Calu3 (cell line): ENCODE measurements at places on chromosomes 2 and 18.

DNA sequence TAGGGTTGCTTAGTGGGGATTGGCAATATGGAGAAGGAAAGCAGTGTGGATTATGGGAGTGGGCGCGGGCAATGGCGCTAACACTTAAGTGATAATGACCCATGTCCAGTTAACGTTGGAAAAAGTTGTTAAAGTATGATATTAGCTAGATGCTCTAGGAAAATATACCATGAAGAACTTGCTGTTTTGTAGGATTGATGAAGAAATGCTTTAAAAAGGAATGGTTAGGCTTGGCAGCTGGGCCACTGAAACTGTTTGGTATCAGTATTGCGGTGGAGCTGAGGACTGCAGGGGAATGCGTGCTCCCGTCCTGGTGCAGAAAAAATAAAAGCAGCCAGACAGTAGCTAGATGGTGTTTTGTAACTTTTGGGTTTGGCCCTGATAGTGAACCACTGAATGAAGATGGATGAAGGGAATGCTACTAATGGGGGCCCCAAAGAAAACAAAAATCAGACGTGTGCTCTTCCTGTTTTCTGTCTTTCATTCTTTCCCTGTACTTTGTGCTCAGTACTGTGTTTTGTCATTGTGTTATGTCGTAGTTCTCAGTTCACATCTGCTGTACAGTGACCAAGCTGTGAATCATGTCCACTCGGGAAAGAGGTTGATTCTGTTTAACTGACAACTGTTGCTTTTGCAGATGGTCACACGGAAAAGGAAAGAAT lies 999 bp downstream of the INSIG2 start:
- DNase-seq: peak; percentile 27

GRCh38 chr2:152369176-152369860 lies 34.3 kb downstream of the FMNL2 start:
- no peak for DNase-seq

DNA sequence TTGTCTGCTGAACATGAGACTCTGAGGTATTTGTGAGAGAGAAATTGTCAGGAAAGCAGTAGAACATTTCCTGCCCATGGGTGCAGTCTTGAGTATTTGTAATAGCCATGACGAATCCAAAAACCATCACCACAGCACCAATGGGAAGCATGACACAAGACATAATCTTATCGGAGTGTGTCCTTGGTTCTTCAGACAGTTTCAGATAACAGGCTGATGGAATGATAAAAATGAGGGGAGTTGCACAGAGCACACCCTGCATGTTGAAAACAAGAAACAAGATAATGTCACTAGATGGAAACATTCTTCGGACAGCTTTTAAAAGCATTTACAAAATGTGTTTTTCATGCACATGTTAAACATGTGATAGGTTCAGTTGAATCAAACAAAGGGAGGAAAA lies 56.9 kb downstream of the SLC38A11 start:
- peak; percentile 40 for DNase-seq

DNA sequence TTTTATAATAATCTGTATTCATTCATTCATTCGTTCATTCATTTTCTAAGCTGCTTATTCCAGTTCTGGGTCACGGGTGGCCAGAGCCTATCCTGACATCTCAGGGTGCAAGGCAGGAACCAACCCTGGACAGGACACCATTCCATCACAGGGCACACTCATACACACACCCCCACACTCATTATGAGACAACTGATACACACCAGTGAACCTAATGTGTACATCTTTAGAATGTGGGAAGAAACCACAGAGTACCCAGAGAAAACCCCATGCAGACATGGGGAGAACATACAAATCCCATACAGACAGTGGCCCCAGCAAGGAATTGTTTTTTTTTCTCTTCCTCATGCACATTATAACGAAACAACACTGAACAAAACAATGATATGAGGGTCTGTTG lies 54.7 kb downstream of the RTN4 start:
- no peak for DNase-seq

GRCh38 chr2:188788621-188789020 lies 185.6 kb upstream of the COL3A1 start:
- DNase-seq: peak; percentile 11

DNA sequence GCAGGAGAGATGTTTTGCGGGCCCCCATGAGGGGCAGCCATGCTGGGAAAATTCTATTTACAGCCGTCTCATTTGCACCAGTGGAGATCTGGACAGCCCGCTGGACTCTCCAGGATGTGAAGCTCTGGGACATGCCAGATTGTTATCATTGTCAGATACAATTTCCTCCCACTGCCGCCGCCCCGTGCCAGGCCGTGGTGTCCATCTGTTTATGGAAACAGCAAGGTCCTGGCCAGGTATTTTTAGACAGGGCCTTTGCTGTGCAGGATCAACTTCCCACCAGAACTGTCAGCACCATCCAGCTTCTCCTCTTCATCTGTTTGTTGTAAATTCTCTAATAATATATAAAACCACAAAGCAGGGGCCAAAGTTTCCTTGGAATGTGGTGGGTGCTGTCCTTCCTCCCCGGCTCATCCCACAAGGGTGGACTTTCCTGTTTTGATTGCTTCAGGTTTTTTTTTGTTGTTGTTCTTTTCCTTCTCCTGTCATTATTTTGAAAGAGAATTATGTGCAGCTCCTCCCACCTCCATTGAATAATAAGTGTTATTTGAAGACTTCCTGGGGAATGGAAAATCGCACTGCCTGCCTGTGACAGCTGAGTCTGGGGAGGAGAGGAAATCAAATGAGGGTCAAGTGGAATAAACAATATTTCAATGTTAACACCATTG lies 398.1 kb downstream of the TNS1 start:
- no peak for DNase-seq

GRCh38 chr2:167462379-167462778 lies 574.1 kb downstream of the XIRP2 start:
- no peak for DNase-seq
